NAMALWA (cell line): ENCODE measurements at places on chromosomes 3 and 15.

DNA sequence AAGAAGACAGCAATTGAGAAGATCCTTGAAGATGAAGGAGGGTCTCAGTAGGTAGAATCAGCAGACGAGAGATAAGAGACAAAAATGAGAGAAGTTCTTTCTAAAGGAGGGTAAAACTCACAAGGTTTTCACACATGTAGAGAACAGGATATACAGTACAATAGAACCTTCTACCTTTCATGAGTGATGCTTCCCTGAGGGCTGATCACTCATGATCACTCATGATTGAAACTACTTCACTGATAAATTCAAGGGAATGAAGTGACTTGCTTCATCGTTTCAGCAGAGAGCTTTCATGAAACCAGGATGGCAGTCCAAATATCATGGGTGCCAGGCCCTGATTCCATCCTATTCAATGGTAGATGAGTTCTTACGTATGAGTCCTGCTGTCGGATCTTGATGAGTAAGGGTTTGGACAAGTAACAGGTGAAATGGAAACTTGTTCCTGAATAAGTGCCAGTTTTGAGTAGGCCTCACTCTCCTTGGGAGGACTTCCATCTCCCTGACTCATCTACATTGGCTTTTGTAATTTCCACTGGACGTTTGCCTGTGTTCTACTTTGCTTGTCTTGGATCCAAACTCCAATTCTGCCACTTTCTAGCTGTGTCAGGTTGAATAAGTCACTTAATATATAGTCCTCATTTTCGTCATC, 9.6 kb upstream of the CLDN16 start:
- DNase-seq = no peak

DNA sequence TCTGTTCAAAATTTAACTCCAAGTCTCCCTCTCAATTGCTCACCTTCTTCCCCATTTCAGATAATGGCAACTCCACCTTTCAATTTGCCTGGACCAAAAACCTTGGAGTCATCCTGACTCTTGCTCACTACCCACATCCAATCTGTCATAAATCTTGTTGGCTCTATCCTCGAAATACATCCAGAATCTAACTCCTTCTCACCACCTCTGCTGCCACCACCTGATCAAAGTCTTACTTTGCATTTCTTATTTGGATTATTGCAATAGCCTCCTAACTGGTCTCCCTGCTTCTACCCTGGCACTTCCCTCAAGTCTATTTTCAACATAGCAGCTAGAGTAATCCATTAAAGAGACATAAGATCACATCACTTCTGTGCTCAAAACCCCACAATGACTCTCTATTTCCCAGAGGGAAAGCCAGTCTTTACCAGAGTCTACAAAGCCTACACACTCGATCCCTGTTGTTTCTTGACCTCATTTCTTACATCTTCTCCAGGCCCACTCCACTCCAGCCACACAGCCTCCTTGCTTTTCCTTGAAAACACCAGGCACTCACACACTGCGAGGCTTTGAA, 86.6 kb downstream of the GPR156 start:
- DNase-seq = peak; percentile 15

- DNase-seq = no peak
Observed at GRCh38 chr3:51391566-51392354, 675 bp downstream of the RBM15B start.

GRCh38 chr15:99911816-99912215, 178.6 kb upstream of the LYSMD4 start:
- DNase-seq = peak; percentile 7

DNA sequence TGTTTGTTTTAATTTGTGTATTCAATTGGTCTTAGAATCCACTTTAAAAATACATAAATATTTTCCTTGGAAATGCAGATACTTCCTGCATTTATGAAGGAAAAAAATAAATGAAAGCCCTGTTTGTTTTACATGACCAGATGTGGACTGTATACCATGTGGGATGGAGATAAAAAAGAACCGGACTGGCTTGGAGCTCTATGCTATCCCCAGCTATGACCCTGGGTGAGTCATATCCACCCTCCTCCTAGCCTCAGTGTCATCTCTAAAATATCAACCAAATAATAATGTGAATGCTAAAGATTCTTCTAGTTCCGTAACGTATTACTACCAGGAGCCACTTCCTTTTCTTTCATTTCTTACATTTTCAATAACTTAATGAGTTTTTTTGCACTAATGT, 44.5 kb upstream of the PDZRN3 start:
- no peak for DNase-seq

DNA sequence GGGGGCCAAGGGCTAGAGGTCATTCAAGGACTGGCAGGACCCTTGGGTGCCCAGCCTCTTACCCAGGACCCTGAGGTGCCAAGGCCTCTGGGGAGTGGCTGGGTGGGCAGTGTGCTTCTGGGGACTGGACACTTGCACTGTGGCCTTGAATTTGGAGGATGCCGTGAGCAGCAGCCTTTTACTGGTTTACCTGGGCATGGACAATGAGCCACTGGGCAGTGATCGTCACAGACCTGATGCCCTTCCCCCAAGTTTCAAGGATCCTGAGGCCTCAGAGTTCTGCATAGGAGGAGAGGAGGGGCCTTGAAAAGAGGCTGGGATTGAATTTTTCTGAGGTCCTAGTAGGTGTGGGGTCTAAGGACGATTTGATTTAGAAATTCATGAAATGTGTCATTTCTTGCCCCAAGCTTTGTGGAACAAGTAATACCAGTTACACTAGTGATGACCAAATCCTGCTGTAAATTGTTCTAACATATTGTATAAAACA, 146.1 kb upstream of the TPM1 start:
- DNase-seq = no peak

- peak; percentile 63 for DNase-seq
Observed at GRCh38 chr3:156382458-156383346, 172.2 kb downstream of the SSR3 start.

DNA sequence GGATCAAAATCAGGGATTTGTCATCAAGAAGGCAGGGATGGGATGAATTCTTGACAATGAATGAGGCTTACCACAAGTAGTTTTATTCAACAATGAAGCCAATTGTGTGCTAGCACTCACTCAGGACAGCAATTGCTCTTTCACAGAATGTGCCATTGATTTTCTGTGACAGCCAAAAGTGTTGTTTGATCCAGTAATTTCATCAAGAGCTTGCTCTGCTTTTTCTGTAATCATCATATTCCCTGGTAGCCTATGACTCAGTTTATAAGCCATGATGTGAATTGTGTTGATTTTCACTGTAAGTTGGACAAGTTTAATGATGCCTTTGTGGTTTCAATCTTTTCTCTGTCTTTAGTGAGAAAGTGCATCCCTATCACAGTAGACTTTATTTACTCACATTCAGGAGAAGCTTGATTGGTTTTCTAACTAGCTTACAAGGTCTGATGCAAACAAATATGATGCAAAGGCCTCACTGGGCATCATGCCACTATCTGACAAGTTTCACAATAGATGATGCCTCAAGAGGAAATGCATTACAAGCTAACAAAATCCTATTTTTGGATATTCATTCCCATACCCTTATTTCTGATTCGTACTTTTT, 13.6 kb upstream of the CSRNP1 start:
- DNase-seq = no peak

DNA sequence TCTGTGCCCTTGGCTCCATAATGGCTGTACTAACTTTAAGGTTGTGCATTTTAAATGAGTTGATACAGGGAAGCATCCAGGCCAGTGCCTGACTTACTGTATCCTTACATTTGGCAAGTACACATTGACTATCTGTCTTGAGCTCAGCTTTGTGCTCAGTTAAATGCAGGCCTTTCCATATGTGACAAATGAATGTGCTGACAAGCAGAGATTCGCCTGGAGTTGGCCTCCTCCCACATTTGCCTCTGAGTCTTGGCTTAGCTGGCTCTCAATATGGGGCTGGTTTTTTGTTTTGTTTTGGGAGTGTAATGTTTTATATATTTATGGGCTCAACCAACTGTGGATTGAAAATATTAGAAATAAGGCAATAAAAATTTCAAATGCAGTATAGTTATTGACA, 29.7 kb downstream of the TRIM71 start:
- DNase-seq = no peak

DNA sequence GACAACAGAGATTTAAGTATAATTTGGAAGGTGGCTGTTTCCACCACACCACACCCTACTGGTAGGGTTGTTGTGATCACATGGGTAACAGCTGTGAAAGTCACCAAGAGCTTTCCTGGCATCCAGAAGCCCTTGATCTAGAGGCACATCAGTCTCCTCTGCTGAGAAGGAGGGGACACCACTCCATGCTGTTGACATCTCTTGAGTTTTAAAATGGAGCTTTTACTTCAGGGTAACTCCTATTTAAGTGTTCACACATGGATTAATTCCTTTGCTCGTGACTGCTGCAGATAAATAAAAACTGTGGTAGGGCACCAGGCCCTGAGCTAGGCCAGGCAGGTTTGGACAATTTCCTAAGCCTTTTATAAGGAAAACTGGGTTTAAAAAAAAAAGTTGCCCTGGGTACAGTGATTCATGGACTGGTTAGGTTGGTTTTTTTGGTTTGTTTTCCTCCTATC, 7.5 kb downstream of the EXOSC7 start:
- no peak for DNase-seq

GRCh38 chr3:113546414-113546893, 14.1 kb downstream of the SIDT1 start:
- DNase-seq = peak; percentile 21

GRCh38 chr3:3296979-3297381, 117.5 kb upstream of the CRBN start:
- DNase-seq = no peak

GRCh38 chr15:61382927-61383326, 153.8 kb upstream of the RORA start:
- no peak for DNase-seq

GRCh38 chr15:41950127-41950483, 22.3 kb downstream of the EHD4 start:
- DNase-seq = no peak

- DNase-seq = no peak
Observed at GRCh38 chr3:153431076-153431475, 269.1 kb downstream of the RAP2B start.

GRCh38 chr3:32842531-32842931, 24.7 kb downstream of the TRIM71 start:
- DNase-seq = no peak

- DNase-seq = no peak
Observed at GRCh38 chr3:57224856-57225255, 2.7 kb upstream of the APPL1 start.
